ENCODE measurements at places on chromosomes 11 and 22.
A peak's percentile ranks its signal among the peaks of the same experiment; 100 is the strongest.

- no peak for DNase-seq
These were observed 75.3 kb downstream of the BCR start for GRCh38 chr22:23255506-23256170.

DNA sequence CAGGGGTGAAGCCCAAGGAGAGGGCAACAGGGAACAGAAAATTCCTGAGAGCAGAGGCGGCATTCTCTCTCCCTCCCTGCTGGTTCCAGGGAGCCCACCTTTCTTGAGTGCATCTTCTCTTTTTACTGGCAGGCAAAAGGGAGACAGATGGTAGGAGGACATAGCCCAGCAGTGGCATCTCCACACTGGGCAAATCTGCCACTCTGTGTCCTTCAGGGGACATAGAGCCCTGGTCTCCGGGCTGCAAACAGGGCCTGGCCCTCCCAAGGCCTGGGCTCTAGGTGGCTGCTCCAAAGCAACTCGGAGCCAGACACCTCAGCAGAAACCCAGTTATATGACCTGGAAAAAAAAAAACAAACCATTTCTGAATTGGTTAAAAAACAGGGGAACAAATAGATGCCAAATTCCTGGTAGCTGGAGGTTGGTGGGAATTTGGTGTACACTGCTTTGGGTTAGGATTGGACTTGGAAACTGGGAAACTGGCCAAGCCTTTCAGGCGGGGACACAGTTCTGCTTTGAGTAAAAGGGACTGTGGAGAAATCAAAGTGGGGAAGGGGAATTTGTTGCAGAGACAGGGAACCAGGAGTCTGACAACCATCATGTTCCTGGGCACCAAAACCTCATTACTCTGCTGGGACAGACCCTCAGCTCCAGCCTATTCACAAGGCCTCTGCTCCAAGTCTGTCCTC lies 23.6 kb upstream of the DKK3 start:
- DNase-seq: no peak

- no peak for DNase-seq
These were observed 7.0 kb downstream of the RPL3 start for GRCh38 chr22:39312410-39312809.

GRCh38 chr11:27423125-27423524 lies 49.5 kb downstream of the LGR4 start:
- DNase-seq: no peak

DNA sequence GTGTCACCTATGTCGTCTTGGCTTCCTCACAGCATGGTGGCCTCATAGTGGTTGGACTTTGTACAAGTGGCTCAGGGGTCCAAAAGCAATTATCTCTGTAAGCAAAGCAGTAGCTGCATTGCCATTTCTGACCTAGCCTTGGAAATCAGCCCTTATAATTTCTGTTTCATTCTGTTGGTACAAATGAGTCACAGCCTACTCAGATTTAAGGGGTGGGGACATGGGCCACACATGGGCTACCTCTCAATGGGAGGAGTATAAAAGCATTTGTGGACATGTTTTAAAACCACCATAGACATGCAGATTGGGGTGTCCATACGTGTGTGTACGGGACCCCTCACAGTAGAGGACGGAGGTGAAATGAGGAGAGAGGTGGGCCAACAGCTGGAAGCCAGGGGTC lies 41.6 kb downstream of the CHRDL2 start:
- no peak for DNase-seq

DNA sequence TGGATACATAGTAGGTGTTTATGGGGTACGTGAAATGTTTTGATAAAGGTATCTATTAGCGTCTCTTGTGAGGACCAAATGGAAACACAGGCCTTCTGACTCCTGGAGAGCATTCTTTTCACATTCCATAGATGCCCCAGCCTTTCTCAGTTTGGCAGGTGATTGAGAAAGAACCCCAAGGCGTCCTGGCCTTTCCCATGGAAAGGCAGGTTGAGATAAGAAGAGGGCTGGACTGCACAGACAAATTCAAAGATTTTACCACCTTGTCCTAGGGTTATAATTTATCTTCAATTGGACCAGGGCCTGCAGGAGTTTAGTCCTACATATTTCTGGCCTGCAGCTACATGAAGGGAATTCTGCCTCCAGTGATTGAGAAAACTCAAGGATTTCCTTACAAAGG lies 661 bp upstream of the OLFML1 start:
- DNase-seq: no peak

- DNase-seq: no peak
These were observed 5.4 kb downstream of the SCARF2 start for GRCh38 chr22:20432244-20432686.

DNA sequence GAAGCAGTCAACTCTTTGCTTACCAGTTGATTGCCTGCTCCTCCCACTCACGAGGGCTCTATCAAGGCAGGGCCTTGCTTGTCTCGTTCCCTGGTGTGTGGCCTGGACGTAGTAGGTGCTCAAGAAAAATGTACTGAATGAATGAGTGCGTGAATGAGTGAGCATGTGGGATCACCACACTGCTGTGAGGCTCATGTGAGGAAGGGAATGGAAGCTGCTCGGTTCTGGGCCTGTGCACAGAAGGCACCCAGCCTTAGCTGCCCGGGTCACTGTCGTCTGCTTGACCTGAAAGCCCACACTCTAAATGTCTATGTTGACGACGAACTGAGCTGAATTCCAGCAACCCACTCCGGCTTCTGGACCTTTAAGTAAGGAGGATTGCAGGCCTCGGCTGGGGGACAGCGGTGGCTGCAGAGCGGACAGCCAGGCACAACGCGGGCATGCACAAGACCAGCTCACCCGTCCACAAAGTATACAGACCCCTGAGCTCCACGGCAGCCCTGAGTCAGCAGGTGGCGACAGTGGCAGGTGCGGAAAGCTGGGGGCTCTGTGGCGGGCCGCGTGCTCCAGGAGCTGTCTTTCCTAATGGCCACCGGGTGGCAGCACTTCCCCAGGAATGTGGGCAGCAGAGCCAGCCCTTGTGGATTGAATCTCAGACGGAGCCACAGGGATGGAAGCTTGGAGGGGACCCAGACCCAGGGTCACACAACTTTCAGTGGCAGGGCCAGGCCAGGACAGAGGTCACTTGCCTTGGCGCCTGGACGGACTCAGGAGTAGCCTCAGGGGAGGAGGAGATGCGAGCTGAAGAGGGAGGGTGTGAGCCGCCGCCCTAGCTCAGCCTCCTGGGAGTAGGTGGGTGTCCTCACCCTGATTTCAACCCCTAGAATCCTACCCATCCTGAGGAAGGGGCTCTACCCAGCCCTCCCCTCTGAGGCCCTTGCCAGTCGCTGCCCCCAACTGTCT lies 5.0 kb upstream of the PICK1 start:
- DNase-seq: peak; percentile 75

GRCh38 chr11:119730789-119731386 lies 1.9 kb upstream of the NECTIN1 start:
- no peak for DNase-seq

- no peak for DNase-seq
These were observed 15.8 kb downstream of the ABTB2 start for GRCh38 chr11:34341931-34342533.

DNA sequence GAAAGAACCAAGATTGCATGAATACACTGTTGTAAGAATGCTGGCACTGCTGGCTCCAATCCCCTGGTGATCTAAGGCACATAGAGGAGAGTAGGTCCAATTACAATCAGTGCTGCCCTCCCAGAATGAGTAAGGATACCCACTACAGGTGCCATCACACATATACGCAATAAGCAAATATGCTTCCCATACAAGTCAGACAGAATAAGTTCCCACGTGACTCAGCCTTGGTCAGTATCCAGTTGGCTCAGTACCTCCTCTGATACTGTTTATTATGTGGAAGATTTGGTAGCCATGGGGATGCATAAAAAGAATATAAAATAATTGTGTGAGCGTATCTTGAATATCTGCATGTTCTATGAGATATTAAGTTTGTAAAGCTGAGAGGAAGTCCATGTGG lies 8.9 kb upstream of the OR2D3 start:
- DNase-seq: no peak

GRCh38 chr22:45783690-45784089 lies 112.1 kb downstream of the ATXN10 start:
- DNase-seq: no peak

- no peak for DNase-seq
These were observed 78.5 kb downstream of the ACER3 start for GRCh38 chr11:76939219-76939631.

- peak; percentile 45 for DNase-seq
These were observed 40.7 kb downstream of the LMO1 start for GRCh38 chr11:8222820-8223512.

- DNase-seq: no peak
These were observed 27.9 kb downstream of the CPT1A start for GRCh38 chr11:68813773-68814172.

DNA sequence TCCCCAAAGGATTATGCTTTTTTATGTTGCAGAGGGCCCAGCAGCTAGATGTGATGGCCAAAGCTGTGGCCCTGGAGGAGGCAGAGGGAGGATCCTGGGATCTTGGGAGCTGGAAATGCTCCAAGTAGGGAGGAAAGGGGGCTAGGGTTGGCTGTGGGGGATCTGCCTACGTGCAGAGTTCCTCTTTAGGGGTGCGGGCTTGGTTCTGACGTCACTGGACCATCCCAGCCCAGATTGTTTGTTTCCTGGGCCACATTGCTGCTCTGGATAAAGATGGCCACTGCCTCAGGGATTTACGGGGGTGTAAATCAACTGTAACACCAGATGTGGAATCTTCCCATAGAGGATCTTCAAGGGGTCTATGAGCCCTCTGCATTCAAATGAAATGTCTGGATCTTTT lies 110.3 kb upstream of the SYT13 start:
- DNase-seq: no peak

DNA sequence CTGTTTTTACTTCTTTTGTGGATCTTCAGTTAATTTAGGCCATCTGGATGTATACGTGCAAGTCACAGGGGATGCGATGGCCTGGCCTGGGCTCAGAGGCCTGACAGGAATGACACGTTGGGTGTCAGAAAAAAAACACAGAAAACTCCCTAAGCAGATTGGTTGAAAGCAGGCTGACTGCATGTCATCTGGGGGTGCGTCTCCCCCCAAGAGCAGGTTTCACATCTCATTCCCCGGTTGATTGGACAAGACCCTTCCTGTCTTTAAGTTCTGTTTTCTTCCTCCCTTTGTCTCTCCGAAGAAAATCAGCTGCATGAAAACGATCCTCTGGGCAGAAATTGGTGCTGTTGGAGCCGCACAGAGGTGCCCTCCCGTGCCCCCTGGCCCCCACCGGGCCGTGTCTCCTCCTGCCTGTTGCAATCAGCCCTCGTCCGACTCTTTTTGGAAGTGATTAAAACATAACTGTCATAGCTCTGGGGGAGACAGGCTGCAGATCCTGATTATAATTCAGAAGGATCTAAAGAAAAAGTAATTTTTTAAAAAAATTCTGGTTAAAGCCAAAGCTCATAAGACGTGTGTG lies 71.8 kb upstream of the PARVG start:
- no peak for DNase-seq

GRCh38 chr11:10441652-10442503 lies 13.2 kb upstream of the AMPD3 start:
- no peak for DNase-seq

GRCh38 chr22:41380993-41381328 lies 781 bp upstream of the TEF start:
- no peak for DNase-seq

DNA sequence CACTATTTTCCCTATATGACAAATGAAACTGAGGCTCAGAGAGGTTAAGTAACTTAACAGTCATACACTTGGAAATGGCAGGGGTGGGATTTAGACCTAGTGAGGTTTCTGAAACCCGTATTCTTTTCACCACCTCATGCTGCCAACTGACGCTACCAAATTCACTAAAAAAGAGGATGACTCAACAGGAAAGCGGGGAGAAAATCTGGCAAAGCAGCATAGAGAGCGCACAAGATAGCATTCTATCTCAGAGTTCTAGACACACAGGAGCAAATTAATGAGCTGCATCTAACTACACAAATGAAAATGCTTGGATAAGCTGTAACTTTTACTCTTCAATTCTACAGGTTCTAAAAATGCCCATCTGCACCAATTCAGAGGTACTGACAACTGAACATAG lies 136.4 kb downstream of the RBFOX2 start:
- no peak for DNase-seq

- no peak for DNase-seq
These were observed 1.4 kb downstream of the ARHGAP20 start for GRCh38 chr11:110710628-110711381.

GRCh38 chr11:72012897-72013721 lies 14.4 kb downstream of the IL18BP start:
- DNase-seq: no peak

- DNase-seq: peak; percentile 81
These were observed 799 bp downstream of the CCDC88B start for GRCh38 chr11:64340671-64341335.

GRCh38 chr11:124970925-124971324 lies 16.9 kb downstream of the CCDC15 start:
- DNase-seq: no peak

DNA sequence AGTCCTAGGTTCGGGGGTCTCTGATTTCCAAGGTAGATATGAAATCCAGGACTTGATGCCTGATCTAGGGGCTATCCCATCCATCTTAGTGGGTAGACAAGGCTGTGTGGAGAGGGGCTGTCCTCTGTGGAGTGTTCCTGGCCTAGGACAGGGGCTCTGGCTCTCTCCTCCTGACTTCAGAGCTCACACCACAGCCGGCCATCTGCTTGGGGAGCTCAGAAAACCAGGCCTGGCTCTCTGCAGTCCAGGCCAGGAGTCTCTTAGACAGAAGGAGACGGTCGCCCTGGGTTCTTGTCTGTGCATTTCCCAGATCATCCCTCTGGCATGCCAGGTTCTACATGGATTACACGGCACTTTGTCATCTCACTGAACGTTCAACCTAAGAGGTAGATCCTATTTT lies 17.9 kb downstream of the TUB start:
- DNase-seq: peak; percentile 25

GRCh38 chr22:44648085-44648820 lies 53.8 kb upstream of the PRR5 start:
- DNase-seq: no peak

DNA sequence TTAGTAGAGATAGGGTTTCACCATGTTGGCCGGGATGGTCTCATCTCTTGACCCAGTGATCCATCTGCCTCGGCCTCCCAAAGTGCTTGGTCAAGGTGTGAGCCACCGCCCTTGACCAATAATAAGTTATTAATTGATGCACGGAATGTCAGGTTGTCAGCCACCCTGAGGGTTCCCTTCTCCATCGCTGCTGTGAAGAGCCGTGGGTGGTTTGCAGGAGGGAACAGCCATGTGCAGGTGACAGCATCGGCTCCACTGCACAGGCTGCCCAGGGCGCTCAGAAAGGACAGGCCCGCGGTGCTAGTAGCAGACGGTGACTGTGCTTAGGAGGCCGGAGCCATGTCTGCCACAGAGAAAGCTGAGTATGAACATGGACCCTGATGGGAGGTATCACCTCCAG lies 814.0 kb downstream of the BRD1 start:
- no peak for DNase-seq

- peak; percentile 52 for DNase-seq
These were observed 146.5 kb upstream of the RAG2 start for GRCh38 chr11:36744375-36745168.

DNA sequence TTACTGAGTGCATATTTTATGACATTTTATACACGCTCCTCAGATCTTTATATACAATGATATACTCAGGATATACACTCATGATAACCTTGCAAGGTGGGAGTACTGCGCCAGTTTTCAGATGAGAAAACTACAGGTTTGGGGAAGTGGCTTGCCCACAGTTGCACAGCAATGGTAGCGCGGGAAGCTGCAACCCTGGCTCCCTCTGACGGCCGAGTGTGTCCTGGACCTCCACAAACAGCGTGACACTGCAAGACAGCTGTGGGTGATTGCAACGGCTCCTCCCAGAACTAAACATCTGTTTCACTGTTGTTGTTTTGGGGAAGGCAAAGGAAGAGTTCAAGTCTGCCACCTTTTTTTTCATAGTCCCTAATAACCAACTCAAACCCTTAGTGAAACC lies 47.0 kb downstream of the PACSIN2 start:
- DNase-seq: no peak

GRCh38 chr11:101913656-101914055 lies 1.2 kb upstream of the CEP126 start:
- no peak for DNase-seq
